ENCODE measurements at places on chromosomes 13 and 19. TPM values are rescaled to one million over a fixed set of nuclear protein-coding genes. Genes with fewer than 3 reads are reported as not detected.

Gene KCNC3
- 1.7 TPM for total RNA-seq

DNA sequence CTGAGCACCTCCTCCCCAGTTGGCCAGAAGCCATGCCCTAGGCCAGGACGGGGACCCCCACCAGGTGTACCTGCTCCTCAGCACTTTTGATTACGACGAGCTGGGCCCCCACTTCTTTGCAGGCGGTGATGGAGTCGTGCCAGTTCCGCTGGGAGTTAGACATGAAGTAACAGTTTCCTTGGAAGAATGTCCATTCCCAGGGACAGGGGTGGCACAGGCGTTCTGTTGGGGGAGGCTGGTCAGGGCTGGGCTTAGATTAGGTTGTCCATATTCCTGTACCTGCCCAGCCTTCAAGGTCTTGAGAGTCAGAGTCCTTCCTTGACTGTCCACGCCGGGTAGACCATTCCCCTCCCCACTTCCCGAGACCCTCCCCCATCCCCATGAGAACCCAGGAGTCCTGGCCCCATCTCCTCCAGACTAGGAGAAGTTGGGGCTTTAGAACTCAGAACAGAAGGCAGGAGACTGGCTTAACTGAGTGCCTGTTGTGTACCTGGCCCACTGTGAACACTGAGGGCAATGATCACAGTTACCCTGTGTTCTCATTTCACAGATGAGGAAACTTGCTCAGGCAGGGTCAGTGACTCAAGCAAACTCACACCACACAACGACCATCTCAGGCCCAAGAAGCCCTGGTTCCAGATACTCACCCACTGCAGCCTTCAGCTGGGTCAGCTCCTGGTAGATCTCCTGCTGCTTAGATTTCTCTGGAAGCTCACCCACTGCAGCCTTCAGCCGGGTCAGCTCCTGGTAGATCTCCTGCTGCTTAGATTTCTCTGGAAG is 2.3 kb downstream of the CD209 start:
- DNase-seq = no peak

DNA sequence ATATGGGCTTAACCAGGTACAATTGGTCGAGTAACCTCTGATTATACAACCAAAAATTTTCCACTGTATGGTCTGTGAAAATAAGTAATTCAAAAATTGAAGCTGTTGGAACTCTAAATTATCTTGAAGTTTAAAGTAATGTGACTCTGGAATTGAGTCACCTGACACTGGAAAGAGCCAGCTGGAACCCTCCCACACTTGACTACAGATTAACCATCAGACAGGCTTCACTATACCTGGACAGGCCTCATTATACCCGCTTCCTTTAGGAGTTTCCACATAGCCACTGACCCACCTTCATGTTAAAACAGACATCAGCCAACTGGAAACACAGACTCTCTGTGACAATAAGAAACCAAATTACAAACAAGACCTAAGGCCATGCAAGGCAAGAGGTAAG is 1.3 kb downstream of the ZNF433 start:
- DNase-seq = no peak

DNA sequence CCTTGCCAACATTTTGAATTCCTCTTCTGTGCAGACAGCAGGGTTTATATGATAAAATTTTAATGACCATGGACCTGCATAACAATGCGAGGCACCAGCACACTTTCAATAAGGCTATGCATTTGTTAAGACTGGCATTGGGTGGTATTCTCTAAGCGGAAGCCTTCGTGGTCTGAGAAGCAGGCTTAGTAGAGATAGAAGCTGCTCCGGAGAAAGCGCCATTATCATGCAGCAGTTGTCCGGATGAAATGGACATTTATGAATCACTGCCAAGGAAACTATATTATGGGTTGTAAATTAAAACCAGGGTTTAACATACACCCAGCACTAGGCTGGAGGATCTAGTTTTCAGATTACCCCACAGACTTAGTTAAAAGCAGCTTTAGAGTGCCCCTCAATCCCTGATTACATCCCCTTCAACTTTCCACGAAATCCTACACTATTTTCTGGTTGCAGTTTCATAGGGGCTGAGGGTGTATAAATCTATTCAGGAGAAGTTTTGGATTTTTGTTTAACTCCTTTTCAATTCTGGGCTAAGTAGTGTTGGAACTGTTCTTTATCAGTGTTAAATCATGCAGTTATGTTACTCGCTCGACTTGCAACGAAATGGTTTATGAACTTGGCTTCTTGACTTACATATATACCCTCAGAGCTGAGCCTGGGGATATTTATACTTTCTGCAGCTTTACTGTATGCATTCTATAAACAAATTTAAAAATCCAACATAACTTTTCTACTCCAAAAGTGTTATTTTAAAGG is 193.3 kb downstream of the PCDH9 start:
- no peak for DNase-seq
